ACHN (cell line): ENCODE measurements at places on chromosomes 7 and 10.
A peak's percentile ranks its signal among the peaks of the same experiment; 100 is the strongest.

DNA sequence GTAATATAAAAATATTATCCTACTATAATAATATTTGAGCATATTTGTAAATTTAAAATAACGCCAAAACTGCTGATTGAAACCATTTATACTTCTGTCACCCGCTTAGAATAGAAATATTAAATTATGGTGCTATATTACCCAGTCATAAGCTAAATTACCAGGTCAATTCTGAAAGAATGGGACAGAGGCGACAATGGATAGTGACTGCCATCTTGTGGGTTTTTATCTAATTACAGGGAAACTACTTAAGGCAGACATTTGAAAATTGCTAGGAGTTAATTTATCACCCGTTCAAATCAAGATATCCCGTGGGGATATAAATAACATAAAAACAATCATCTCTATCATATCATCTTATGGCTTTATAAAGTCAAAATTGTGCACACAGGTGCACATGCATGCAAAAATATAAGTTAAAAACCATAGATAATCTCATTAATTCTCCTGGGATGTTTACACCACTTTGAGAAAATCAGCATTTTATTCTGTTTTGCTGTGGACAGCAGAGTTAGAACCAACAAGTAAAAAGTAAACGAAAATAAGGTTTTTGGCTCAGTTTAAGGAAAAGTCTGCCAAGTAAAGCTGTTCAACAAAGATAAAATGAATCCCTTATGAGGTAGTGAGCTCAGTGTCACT lies 41.3 kb upstream of the HPSE2 start:
- DNase-seq, result peak; percentile 34

DNA sequence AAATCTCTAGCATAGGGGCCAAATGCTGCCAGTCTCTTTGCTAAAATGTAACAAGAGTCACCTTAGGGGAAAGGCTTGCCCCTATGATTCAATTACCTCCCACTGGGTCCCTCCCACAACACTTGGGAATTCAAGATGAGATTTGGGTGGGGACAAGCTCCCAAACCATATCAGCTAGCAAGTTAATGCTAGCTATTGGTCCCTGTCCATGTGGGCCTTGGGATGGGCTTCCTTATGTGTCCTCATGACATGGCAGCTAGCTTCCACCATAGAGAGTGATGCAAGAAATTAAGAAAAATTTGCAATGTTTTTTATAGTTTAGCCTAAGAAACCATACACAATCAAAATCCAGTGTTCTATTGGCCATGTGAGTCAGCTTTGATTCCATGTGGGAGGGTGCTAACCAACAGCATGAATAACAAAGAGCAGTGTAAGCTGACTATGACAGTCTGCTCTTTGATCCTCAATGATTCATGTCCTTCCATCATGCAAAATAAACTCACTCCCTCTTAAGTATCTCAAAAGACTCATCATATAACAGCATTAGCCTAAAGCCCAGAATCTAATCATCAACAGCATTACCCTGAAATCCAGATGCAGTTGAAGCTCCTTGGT lies 21.7 kb upstream of the ZNF365 start:
- DNase-seq, result no peak

GRCh38 chr7:73892003-73892999 lies 31.3 kb downstream of the TMEM270 start:
- DNase-seq, result peak; percentile 29

- peak; percentile 89 for DNase-seq
These were observed 14.3 kb downstream of the ZNF282 start for GRCh38 chr7:149209518-149210269.

- no peak for DNase-seq
These were observed 77.2 kb downstream of the CDH23 start for GRCh38 chr10:71473671-71474599.

DNA sequence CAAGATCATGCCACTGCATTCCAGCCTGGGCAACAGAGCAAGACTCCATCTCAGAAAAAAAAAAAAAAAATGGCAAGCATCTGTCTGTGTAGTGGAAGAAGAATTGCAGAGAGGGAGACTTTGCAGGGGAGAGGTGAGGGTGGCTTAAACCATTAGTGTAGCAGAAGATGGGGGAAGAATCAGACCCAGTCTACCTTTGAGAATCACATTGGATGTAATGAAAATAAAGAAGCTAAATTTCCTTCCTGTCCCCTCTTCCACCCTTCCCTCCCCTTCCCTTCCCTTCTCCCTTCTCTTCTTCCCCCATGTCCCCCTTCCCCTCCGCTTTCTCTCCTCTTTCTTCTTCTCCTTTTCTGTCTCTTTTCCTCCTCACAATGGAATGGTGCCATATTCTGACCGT lies 180.8 kb upstream of the SVIL start:
- DNase-seq, result no peak

DNA sequence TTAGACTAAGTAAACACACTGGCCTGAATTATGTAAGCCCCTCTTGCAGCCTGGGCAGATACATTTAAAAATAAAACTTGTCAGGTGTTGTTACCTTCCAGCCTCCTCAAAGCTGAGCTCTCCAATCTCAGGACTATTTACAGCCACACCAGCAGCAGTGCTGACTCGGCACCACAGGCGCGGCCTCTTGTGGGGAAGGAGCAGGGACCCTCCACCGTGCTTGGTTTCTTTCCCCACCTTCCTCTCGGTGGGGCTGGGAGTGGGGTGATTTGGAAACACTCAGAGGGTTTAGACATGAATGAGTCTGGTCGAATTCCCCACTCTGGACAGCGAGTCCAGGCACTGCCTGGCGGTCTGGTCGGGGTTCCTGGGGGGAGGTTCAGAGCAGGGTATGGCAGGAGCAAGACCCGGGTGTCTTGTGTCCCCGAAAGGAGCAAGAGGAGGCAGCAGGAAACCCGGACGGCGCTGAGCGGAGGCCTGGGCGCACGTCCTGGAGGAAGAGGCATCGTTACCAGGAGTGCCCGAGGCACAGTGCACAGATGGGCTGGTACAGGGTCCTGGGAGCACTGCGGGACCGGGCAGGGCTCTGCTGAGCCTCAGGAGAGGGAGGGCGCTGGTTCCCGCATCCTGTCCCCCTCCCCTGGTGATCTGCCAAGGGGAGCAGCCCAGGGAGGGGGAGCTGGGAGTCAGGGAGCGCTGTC lies 29.2 kb upstream of the CFAP46 start:
- no peak for DNase-seq

- DNase-seq, result peak; percentile 41
These were observed 112.5 kb downstream of the RALA start for GRCh38 chr7:39735903-39736302.

- no peak for DNase-seq
These were observed 99.5 kb downstream of the FANK1 start for GRCh38 chr10:125995726-125996304.

GRCh38 chr7:126657599-126658358 lies 595.0 kb downstream of the GRM8 start:
- no peak for DNase-seq

GRCh38 chr7:7151865-7152264 lies 30.5 kb upstream of the C1GALT1 start:
- DNase-seq, result no peak

- DNase-seq, result no peak
These were observed 46.2 kb downstream of the ZNF438 start for GRCh38 chr10:30985512-30985911.

- DNase-seq, result no peak
These were observed 95.6 kb downstream of the MKI67 start for GRCh38 chr10:128030498-128031072.

DNA sequence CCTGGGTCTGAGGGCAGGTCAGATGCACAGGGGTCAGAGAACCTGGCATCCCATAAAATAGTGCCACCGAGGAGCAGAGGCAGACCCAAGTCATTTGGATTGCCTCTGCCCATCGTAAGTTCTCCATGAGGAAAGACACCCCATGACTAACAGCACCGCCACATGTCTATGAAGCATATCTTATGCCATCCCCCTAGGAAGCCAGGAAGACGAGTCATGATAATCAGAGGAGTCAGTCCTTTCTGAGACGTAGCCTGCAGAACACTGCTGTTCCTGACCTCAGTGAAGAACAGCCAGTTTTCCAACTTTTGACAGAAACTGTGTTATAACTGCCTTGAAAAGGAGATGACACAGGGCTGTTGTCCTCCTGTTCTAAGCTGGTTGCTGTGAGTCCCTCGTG lies 51.2 kb downstream of the INSYN2A start:
- DNase-seq, result peak; percentile 92

DNA sequence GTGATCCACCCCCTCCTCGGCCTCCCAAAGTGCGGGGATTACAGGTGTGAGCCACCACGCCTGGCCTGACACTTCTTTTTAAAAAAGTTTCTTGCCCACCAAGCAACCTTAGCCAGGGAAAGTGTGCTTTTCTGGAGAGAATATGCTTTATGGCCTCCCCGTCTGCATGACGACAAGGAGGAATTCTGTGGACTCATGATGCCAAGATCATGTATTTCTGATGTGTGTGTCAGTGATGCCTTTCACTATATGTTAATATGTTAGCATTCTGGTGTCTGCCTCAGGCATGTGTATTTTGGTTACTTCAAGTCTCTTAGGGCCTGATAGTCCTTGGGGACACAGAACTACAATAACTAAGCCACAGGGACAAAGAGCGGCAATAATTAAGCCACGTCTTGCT lies 2.1 kb downstream of the PDSS1 start:
- no peak for DNase-seq

DNA sequence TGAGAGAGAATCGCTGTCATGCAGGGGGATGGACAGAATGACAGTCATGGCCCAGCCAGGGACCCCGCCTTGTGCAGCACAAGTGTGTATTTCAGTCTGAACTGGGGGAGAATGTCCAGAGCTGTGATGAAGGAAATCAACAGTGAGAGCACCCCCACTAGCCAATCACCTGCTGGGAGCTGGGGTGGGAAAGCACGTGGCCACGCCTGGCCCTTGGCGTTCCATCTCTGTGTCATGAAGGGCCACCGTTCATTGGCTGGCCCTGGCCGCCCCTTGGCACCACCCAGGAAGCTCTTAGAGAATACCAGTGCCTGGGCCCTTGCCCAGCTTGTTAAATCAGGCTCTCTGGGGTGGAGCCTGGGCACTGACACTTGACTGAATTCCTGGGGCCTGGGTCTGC lies 22.8 kb downstream of the GRID1 start:
- DNase-seq, result no peak

DNA sequence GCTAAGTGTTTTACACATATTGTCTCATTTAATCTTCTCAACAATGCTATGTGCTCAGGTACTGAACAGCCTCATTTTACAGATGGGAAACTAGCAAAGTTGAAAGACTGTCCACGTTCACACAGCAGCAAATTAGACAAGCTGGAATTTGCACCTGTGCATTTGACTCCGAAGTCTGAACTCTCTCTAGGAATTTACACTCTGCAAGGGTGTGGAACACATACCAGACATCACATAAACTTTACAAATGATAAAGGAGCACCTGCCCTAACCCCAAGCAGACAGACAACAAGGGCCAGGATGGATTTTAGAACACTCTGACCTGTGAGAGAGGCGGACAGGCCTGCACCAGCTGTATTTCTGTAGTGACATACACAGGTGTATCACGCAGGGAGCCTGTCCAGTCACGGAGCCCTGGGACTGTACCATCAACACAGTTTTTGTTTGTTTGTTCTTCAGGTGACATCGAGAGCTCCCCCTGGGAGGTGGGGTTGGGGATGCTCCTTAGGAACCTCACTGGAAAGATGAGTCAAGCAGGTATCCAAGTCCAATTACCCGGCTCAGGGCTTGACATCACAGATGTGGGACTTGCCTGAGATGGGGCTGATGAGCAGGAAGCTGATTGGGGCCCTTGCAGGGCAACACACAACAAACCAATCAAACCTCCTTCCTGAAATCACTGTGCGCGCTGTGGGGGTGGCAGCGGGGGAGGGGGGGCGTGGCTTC lies 31.0 kb downstream of the MKI67 start:
- no peak for DNase-seq

- no peak for DNase-seq
These were observed 25.5 kb downstream of the KLHDC10 start for GRCh38 chr7:130095812-130096211.

- no peak for DNase-seq
These were observed 71.1 kb downstream of the PRKG1 start for GRCh38 chr10:51145375-51145774.

- peak; percentile 61 for DNase-seq
These were observed 551 bp downstream of the WASL start for GRCh38 chr7:123748171-123748733.

DNA sequence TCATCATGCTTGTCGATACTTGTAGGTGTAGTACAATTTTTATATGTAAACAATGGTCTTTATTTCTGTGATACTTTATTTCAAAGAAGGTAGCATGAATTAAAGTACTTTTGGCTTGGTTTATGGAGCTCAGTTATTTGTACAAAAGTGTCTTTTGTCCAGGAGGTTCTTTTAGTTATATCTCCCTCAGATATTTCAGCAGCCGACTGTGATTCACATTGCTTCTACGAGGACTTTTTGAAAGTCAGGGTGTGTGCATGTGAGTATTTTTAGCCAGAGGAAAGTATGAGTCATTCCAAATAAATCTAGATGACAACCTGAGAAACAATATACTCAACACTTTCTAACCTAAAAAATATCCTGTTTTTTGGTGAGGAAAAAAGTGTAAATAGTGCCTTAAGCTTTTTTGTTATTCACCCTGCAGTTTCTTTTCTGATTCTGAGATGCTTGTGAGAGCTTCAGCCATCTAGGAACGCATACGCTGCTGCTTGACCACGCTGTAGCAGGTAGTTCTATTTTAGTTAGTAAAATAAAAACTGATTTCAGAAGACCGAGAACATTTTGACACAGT lies 595 bp upstream of the SUN1 start:
- DNase-seq, result peak; percentile 86

DNA sequence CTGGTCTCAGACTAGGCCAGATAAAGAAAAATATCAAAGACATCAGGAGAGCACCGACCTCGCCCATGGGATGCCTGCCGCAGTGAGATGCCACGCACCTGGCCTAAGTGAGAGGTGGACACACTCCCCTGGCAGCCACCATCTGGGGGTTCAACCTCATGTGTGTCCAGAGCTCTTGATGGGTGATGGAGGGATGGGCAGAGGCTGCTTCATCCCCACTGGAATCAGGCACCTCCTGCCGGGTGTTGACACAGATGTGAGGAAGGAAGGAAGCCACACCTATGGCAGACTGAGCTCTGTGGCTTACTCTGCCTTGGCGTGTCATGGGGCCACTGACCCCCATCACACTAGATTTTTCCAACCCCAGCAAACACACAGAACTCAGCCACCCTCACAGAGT lies 11.4 kb downstream of the ZNF488 start:
- DNase-seq, result no peak

DNA sequence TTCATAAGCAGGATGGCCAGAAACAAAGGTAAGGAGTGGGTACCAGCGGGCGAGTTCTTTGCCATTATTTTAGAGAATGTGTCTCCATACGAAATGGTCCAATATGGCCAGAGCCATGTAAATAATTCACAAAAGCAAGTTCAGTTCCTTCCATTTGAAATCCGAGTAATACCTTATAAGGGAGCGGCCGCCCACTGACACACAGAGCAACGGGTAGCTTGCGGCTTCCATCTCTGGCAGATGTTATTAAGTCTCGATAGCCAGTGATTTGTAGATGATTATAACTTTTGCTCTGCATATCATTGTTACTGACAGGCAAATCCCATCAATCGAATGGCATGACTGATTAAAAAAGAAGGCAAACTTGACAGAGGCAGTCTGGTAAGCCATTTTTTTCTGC lies 63.2 kb downstream of the GFRA1 start:
- no peak for DNase-seq

- DNase-seq, result no peak
These were observed 358.8 kb downstream of the PRPF18 start for GRCh38 chr10:13945390-13946208.

- DNase-seq, result no peak
These were observed 40.6 kb downstream of the ZNF438 start for GRCh38 chr10:30990971-30991646.

- no peak for DNase-seq
These were observed 6.5 kb downstream of the DUSP5 start for GRCh38 chr10:110504111-110504735.

- no peak for DNase-seq
These were observed 148.0 kb downstream of the GALNT11 start for GRCh38 chr7:152173372-152174070.

GRCh38 chr10:94916423-94916822 lies 22.0 kb upstream of the CYP2C9 start:
- DNase-seq, result no peak
